ENCODE measurements at places on chromosomes 3 and 15. TPM values are rescaled to one million over a fixed set of nuclear protein-coding genes. Genes with fewer than 3 reads are reported as not detected.

ITIH1 gene
- not detected for total RNA-seq

CD200R1 gene
- total RNA-seq = 0.06 TPM

CAPN3 gene
- 0.15 TPM for total RNA-seq

ANKRD63 gene
- 0.41 TPM for total RNA-seq

SUSD5 gene
- total RNA-seq = 3.4 TPM

All from A549 treated with GW870086 at 1 μM for 4 hours (cell line).